ENCODE measurements at places on chromosomes 7 and 10.

DNA sequence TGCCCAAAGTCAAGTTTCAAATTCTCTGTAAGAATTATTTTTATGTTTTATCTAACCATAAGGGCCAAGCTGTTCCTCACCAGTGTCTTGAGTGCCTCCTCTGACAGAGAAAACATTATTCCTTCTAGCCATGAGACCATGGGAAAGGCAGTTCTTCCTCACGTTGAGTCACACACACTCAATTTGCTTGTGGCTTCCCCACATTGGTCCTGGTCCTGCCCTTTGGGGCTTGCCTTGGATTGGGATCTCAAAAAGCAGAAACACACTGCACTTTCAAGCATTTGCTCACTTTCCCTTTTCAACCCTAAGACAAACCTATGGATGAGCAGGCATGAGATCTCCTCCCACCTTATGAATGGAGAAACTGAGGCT is 248.3 kb upstream of the IGFBP3 start:
- DNase-seq, result no peak

DNA sequence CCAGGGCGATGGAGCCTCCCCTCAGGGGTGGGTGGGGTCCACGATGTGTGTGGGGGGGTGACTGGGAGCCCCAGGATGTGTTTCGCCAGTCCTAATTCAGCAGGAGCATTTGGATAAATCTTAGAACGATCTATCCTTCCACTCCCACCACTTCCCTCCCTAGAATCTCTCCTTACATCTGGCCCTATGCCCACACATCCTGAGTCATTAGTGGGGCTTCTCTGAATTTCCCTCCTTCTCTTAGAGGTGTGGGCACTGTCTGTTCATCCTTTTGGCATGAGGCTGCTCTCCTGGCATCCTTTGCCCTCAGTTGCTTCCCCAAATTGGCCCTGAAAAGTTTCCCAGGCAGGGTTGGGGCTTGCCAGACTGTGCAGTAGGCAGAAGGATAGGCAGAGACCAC is 1.6 kb downstream of the GHRHR start:
- no peak for DNase-seq

- DNase-seq, result no peak
These were observed 95.3 kb downstream of the PIP4K2A start for GRCh38 chr10:22619101-22619500.

DNA sequence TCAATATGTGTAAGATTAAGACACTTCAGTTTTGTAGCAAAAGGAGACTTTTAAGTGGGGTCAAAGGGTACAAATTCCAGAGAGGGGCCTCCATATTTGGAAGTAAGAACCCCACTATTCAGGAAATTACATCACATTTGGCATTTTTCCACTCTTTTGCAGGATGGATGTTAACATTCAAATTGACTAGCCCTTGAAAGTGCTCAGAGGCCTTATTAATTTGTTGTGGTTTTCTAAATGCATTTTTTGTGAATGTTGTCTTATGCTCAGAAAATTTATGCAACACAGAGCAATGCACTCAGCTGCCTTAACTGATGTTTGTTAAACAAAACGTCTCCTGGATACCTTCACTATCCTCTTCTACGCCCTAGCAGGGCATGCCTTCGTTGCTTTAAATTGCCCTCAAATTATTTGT is 50.9 kb upstream of the PDLIM1 start:
- DNase-seq, result no peak

DNA sequence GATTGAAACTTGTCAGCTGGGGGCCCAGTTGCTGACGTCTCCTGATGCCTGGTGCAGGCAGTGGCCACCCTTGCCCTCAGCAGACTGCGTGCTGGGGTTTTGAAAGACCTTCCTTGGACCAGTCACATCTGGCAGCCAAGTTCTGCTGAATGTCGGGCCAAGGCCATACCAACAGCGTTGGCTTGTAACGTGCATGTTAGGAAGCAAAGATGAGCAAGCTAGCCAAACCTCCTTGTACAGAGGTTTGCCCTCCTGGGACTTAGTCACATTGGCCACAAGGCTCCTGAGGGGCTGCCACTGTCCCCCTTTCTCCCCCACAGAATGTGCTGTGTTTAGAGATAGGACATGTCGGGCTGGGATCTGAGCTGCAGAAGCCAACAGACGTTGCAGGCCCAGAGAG is 49.0 kb downstream of the ADCY1 start:
- DNase-seq, result no peak

DNA sequence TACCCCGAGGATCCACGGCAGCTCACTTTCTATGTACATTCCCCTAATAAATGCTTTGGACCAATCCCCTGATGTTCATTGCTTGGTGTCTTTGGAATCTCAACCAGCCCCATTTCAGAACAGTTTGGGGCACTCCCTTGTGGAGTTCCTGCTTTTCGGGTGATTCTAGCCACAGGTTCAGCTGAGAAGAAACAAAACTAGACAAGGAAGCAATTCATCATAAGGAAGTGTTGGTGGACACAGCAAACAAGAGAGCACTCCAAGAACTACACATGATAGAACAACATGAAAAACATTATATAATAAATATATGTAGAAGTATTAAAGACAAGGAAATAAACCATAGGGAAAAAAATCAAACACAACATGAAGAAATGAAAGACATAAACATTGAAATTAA is 6.0 kb upstream of the CCDC136 start:
- no peak for DNase-seq

- no peak for DNase-seq
These were observed 29.9 kb upstream of the IFRD1 start for GRCh38 chr7:112420236-112420861.

GRCh38 chr7:8592167-8592566 is 158.8 kb downstream of the NXPH1 start:
- no peak for DNase-seq

GRCh38 chr10:1056326-1057105 is at the start of gene WDR37:
TSS of gene WDR37 (plus strand) at chr10:1056385. CDS start at chr10:1072156, 15,771 bp downstream.
- DNase-seq, result peak; percentile 77

GRCh38 chr10:124737708-124738107 is 6.5 kb downstream of the FAM53B start:
- no peak for DNase-seq

DNA sequence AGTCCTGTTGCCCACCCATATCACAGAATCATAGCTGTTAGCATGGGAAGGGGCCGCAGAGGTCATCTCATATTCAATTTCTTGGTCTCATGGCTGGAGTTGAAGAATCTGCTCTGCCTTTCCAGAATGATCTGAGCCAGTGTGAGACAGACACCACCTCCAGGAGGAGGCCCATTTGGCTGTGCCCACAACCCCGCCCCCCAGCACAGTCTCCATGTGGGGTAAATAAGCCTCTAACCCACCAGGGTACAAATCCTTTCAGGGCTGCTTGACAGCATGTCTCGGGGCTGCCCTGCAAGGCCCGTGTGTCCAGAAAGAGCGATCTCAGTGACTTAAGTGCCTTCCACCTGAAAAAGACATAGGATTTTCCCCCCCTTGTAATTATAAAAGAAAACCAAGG is 137.5 kb downstream of the DLG5 start:
- no peak for DNase-seq

- DNase-seq, result no peak
These were observed 440.1 kb downstream of the TCERG1L start for GRCh38 chr10:130871406-130871805.

Measured in activated CD4-positive, CD25-positive, alpha-beta regulatory T cell treated with anti-CD3 and anti-CD28 coated beads, Interleukin-2, amount 50 U/mL, for 16 hours (primary cell).